ENCODE measurements at places on chromosomes 5 and 9.
A peak's percentile ranks its signal among the peaks of the same experiment; 100 is the strongest.

- DNase-seq = peak; percentile 89
Observed at GRCh38 chr5:112737463-112738190, at the start of gene APC. Gene APC (plus strand): TSS chr5:112737885. CDS start chr5:112754891, 17,006 bp downstream.

DNA sequence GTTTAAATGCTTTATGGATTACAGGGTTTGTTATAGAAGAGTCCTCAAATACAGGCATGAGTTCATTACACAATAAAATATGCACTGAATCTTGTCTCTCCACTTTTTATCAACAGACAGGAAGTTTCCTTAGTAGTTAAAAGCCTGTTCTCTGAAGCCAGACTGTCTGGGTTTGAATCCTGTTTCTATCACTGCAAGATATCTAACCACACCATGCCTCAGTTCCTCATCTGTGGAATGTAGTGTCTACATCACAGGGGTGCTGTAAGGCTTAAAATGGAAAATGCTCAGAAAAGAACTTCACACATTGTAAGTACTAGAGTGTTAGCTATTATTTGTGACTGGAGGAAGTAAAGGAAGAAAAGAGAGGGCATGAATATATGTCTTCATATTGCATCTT, 9.3 kb downstream of the LIX1 start:
- DNase-seq = peak; percentile 16

GRCh38 chr5:178386336-178386931, 153.8 kb upstream of the PHYKPL start:
- DNase-seq = no peak

- no peak for DNase-seq
Observed at GRCh38 chr9:2403701-2404100, 217.9 kb upstream of the VLDLR start.

DNA sequence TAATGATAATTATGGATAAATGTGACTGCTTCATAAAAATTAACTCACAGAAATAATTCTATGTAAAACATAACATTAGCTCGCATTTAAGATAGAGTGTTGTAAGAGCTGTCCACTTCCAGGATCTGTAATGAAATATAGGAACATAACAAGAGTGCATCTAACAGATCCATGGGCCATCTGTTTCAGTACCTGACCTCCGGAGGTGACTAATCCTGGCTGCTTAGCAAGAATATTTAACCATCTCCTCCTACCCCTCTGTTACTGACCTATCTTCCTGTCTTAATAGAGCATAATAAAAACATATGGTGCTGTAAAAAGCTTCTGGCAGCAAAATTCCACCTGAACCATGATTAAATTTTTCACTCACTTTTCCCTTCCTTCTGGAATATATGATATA, 7.1 kb downstream of the PLCXD3 start:
- DNase-seq = no peak

- DNase-seq = peak; percentile 69
Observed at GRCh38 chr9:106846857-106847256, 16.1 kb upstream of the ZNF462 start.

DNA sequence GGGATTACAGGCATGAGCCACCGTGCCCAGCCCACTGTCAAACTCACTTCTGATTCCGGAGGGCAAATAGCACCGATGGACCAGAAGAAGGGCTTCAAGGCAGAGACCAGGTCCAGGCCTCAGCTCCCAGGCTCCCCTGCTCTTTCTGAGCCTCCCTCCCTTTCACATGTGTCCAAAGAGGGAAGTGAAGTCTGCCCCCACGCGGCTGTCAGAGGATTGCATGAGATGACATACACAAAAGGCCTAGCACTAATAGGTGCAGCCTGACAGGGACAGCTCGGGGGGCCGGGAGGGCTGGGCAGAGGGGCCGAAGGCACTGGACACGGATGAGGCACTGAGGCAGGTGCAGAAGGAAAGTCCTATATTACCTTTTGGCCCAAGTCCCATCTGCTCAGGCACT, 16.1 kb downstream of the FBP1 start:
- DNase-seq = peak; percentile 28

DNA sequence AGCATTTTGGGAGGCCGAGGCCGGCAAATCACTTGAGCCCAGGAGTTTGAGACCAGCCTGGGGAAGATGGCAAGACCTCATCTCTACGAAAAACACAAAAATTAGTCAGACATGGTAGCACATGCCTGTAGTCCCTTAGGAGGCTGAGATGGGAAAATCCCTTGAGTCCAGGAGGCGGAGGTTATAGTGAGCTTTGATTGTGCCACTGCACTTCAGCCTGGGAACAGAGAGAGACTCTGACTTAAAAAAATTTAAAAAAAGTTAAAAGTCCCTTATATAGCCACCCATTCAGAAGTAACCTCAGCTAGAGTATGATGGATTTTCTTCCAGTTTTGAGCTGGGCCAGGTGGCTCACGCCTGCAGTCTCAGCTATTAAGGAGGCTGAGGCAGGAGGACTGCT, 72.4 kb downstream of the UGCG start:
- peak; percentile 92 for DNase-seq

DNA sequence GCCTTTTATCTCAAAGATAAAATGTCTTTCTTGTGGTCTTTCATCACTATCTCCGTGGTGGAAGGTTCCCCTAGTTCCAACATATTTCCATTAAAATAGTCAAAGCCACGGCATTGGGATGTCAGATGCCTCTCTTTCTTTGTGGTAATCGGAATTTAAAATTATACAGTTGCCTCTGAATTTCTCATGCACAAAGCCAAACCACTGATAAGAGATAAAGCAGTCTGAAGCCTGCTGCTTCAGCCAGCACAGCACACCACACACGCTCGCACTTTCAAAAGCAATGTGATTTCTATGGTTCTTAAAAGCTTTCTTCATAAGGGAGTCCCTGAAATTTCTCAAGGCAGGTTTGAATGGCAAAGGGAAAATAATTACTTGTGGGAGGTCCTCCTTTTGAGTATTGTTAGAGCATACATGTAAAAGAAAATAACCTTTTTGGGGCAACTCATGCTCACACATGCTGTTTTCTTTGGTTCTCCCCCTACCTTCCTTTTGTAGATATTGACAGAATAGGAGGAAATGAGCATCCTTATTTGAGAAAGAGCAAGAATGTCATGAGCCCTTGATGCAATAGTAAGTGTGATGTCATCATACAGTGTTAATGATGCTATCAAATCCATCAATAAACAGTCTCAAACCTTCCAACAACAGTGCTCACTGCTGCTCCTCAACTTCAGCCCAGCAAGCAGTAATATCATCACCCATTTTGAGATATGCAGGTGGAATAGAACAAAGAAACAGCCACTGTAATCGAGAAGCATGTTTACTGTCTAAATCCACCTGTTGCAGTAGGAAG, 85.7 kb upstream of the PPP1R2B start:
- DNase-seq = no peak

DNA sequence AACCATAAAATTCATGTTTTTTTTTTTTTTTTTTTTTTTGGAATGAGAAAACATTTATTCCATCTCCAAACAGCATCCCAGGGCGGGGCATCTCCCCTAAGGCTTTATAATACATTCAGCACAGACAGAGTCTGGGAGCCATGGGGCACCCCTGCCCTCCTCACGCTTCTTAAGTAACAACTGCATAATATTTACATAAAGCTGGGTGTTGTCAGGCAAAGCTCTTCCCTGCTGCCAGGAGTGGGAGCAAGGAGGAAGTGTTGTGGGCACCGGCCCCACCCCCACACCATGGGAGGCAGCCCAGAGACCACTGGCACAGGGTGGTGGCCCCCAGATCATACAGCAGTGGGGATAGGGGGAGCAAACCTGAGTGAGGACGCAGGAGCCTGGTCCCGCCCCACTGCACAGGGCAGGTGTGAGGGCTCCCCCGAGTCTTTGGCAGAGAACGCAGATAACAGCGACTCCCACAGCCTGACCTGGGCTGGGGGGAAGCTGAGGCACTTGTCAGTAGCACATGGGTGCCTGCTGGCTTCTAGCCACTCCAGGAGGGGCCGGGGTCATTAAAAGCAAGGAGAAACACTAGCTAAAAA, 86.1 kb upstream of the CEP78 start:
- DNase-seq = no peak

- no peak for DNase-seq
Observed at GRCh38 chr5:76404223-76405211, 1.4 kb downstream of the IQGAP2 start.

- DNase-seq = no peak
Observed at GRCh38 chr9:71003346-71003745, 118.1 kb downstream of the TRPM3 start.

DNA sequence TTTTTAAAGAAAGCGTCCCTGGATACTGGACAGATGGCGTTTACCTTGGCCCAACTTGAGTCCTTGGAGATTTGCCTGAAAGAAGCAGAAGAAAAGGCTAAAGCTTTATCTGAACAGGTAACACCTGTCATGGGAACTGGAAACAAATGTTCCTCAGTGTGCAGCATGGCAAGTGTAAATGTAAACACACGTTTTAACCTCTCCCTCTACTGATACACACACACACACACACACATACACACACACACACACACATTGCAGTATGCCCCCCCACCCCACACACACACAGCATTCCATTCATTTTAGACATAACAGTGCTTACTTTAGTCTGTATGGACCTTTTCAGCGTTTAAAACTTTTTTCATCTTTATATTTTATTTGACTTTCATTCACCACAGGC, 51.1 kb downstream of the CCDC192 start:
- peak; percentile 56 for DNase-seq

GRCh38 chr9:85994191-85994590, 53.2 kb downstream of the NAA35 start:
- peak; percentile 6 for DNase-seq

DNA sequence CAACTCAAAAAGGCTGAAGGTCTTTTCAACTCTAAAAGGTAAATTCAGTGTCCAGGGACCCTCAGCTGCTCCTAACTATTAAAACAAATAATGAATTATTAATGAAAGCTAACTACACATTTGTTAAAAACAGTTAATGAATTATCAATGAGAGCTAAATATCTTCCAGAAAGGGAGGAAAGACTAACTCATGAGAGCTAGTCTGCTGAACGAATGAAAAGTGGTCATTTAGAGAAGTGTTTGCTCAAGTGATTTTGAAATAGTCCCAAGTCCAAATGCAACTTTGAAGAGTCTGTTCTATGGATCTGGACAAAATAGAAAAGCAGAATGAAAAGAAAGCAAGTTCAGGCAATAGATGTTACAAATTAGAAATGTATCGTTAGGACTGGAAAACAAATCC, 133.9 kb upstream of the SPEF2 start:
- DNase-seq = no peak

DNA sequence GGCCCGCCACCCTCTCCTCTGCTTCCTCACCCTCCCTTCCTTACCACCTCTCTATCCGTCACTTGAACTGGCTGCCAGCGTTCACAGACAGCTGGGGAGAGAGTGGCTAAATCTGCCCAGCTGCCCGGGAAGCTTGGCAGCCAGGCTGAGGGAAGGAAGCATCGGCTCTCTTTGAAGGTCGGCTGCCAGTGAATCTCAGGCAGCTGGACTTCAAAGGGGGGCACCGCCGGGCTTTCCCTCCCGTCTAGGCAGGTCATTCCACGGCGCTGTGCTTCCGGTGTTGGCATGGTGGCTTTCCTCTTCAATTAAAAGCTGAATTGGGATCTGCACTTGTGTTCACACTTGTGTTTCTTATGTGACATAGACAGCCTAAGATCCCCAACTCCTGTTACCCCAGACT, 174.0 kb downstream of the GDNF start:
- DNase-seq = peak; percentile 22

DNA sequence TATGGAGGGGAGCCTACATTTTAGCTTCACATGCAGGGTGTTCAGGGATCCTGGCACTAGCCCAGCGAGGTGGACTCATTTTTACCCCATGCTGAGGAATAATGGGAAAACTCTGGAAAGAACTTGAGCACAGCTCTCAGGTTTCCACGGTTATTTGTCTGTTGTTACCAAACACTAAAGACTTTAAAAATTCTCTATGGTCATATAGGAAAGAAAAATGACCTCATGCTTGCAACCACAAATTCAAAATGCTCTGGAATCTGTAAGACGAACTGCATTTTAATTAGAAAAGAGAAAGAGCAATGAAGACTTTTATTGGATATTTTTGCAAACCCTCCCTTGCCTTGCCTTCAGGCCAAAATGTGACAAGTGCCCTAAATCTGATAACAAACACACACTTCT, 606.9 kb downstream of the EBF1 start:
- DNase-seq = no peak

- DNase-seq = peak; percentile 35
Observed at GRCh38 chr5:10352430-10353240, 860 bp upstream of the MARCHF6 start.

DNA sequence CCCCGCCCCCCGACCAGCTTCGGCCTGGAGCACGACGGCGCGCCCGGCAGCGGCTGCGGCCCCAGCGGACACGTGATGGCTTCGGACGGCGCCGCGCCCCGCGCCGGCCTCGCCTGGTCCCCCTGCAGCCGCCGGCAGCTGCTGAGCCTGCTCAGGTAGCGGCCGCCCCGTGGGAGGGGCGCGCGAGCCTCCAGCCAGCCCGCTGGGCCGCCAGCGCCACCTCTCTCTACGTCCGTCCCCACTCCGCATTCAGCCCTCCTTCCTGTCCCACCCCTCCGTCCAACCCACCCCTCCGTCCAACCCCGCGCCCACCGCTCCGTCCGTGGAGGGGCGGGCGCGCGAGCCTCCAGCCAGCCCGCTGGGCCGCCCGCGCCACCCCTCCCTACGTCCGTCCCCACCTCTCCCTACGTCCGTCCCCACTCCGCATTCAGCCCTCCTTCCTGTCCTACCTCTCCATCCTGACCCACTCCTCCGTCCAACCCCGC, 6.5 kb downstream of the ADAMTS13 start:
- no peak for DNase-seq

GRCh38 chr5:42840269-42840668, 28.6 kb upstream of the SELENOP start:
- DNase-seq = peak; percentile 93
